ENCODE measurements at places on chromosomes 2 and 18. TPM values are rescaled to one million over a fixed set of nuclear protein-coding genes. Genes with fewer than 3 reads are reported as not detected.

ALKAL2 gene
- 0.65 TPM for total RNA-seq

ZNF514 gene
- total RNA-seq, result 10.9 TPM

INPP5D gene
- 4.4 TPM for total RNA-seq

COL4A3 gene
- 1.9 TPM for total RNA-seq

IL1RL1 gene
- 0.25 TPM for total RNA-seq

PLGLB1 gene
- 1.5 TPM for total RNA-seq

ZAP70 gene
- total RNA-seq, result 13.5 TPM

ITGA4 gene
- 3.9 TPM for total RNA-seq

GPR155 gene
- total RNA-seq, result 16.3 TPM

GBX2 gene
- 0.17 TPM for total RNA-seq

UGP2 gene
- 599 TPM for total RNA-seq

SULT1C2 gene
- 0.90 TPM for total RNA-seq

FOXD4L1 gene
- not detected for total RNA-seq

ALK gene
- 0.09 TPM for total RNA-seq

REG1A gene
- total RNA-seq, result 2.8 TPM

B3GNT7 gene
- total RNA-seq, result 5.2 TPM

FAM124B gene
- 2.7 TPM for total RNA-seq
